ENCODE measurements at places on chromosomes 12 and 14.

DNA sequence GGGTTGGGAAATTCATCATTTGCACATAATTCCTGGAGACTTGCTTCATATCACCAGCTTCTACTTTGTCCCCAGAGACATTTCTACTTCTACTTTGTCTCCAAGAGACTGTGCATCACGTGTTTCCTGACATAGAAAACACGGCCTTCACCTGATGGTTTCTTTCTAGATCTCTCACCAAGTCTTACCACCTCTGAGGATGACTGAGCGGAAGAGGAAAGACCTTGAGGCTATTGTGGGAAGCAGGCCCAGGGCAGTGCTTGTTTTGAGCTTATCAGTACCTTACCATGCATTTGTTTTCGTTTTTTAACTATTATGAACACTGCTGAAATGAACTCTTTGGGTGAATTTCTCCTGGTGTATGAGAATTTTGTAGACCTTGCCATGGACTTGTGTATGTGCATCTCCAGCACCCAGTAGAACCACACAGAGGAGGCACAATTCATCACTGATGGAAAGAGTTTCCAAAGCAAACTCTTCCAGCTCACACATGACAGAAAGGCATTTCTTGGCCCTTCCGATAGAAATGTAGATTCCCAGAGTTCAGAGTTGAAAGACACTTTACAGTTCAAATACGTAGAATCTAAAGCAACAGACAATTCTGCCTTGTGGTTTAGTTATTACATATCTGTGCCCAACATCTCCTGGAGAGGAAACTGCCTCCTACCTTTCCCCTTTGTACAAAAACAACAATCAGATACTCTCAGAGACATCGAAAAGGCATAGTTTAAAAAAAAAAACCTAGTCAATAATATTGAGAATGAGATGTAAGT, 434.7 kb downstream of the FUT8 start:
- no peak for DNase-seq

GRCh38 chr12:93825501-93825888, 148.3 kb downstream of the CRADD start:
- DNase-seq: no peak

DNA sequence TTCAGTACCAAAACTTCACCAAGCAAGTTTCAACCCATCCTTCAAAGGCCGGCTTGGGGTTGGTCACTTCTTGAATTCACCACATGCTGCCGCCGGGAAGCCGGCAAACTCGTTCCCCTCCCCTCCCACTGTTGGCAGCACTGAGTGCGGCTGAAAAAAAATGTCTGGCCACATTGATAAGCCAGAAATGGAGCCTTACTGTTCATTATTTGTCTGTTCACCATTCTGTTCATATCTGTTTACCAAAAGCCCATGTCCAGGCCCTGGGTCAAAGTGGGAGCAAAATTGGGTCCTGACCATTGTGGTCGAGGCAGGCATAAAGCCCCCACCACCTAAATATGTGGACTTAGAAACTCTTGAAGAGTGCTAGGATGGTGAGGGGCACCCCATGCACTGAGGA, 7.3 kb upstream of the HSP90AA1 start:
- DNase-seq: no peak

- no peak for DNase-seq
These were observed 48.4 kb downstream of the GCH1 start for GRCh38 chr14:54854181-54854580.

DNA sequence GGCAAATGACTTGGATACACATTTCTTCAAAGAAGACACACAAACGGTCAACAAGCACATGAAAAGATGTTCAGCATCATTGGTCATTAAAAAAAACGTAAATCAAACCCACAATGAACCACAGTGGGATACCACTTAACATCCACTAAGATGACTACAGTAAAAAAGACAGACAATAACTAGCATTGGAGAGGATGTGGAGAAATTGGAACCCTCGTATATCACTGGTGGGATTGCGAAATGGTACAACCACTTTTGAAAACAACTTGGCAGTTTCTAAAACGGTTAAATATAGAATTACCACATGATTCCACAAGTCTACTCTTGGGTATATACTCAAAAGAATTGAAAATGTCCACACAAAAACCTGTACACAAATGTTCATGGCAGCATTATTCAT, 25.2 kb upstream of the PPFIBP1 start:
- no peak for DNase-seq

GRCh38 chr14:64830961-64831360, 48.7 kb downstream of the SPTB start:
- no peak for DNase-seq

DNA sequence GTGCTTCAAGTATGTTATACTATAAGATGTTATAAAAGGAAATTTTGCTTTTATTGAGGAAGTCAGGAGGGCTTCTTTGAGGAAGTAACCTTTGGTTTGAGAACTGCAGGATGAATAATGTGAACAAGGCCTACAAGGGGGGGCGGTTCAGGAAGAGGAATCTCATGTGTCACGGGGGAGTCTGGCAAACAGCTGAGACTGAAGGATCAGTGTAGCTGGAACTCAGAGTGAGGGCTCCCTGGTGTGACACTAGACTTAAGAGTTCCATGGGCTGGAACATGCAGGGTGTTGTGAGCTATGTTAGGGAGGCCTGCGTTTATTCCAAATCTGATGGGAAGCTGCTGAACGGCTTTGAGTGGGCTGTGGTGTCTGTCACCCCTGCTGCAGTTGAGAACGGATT, 62.3 kb downstream of the UNC79 start:
- no peak for DNase-seq

DNA sequence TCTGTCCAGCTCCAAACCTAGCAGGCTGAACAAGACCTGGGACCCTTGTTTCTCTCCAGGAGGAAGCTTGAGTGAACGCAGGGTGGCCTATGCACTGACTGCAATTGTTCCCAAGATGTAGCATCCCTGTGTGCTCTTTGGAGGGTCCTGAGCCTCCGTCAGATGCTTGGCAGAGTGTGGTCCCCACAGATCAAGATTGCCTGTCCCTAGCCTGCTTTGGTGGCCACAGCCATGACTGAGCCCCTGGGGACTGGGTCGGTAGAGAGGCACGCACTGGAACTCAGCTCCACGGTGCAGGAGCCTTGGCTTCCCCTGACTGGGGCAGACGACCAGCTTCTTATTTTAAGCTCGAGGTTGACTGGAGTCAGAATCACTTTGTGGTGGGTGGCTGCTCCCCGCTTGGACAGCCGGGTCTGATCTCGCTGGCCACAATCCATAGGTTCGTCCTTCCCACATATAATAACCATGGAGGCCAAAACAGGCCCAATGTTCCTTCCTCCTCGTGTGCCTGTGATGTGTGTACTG, 97.8 kb downstream of the LGMN start:
- no peak for DNase-seq

Measured in retinal pigment epithelial cell (primary cell).